ENCODE measurements at places on chromosomes 4 and X.

DNA sequence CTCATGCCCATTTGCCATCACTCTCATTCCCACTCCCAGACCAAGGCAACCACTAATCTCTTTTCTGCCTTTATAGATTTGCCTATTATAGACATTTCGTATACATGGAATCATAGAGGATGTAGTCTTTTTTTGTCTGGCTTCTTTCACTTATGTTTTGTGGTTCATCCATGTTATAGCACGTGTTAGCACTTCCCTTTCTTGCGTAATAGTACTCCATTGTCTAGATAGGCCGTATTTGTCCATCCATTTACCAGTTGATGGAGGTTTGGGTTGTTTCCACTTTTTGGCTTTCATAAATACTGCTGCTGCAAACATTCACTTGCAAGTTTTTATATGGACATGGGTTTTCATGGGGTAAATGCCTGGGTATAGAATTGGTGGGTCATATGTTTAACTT lies 48.4 kb downstream of the KIF4A start:
- peak; percentile 47 for DNase-seq

DNA sequence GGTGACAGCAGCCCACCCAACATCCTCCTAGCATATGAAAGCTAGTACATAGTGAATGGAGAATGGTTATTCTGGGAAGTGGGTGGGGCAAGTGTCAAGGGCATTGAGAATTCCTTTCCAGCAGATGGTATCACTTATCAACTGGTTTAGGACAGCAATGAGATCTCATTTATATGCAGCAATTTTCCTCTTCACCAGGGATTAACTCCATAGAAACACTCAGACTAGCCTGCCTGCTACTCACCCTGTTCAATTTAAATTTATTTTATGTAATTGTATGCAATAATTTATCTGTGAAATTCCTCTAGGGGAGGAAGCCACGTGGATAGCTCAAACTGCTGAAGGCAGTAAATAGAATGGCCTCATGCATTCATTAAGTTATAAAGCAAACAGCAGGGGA lies 101.6 kb upstream of the MID1IP1 start:
- no peak for DNase-seq

DNA sequence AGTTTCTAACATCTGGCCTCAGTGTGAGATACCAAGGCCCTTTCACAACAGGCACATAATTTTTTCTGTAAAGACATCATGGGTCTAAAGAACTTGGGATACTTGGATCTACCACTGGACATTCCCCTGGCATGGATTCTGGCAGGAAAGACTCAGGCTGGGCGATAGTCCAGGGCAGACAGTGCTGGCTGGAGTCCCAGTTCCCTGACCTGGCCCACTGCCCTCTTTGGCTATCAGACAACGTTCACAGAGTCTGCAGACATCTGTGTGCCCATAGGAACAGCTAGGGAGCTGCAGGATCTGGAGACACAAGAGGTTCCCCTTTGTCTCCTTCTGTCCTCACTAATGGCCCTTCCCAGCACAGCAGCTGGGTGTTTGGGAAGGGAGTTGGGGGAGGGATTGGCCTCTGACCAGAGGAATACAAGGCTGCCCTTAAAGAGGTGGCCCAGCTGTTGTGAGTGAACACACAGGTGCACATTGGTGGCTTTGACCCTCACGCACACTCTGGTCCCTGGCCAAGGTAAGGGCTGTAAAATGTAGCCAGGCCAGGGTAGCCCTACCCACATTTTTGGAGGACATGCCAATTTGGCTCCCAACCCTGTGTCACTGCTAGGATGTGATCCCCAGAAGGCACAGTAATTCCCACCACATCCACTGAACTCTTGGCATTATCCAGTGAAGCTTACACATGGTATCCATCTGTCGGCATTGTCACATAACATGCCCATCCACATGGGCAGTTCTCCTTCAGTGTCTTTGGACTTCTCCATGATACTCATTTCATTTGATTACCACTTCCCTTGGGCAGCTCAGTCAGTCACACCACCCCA lies 72.3 kb downstream of the SOX3 start:
- DNase-seq, result no peak

GRCh38 chr4:167986044-167986443 lies 106.3 kb upstream of the ANXA10 start:
- no peak for DNase-seq

- DNase-seq, result no peak
These were observed 103.4 kb downstream of the CEP44 start for GRCh38 chr4:174387143-174387542.
